ENCODE measurements at places on chromosomes 7 and 10.

GRCh38 chr7:156460858-156461627 is 179.5 kb upstream of the RNF32 start:
- no peak for DNase-seq

DNA sequence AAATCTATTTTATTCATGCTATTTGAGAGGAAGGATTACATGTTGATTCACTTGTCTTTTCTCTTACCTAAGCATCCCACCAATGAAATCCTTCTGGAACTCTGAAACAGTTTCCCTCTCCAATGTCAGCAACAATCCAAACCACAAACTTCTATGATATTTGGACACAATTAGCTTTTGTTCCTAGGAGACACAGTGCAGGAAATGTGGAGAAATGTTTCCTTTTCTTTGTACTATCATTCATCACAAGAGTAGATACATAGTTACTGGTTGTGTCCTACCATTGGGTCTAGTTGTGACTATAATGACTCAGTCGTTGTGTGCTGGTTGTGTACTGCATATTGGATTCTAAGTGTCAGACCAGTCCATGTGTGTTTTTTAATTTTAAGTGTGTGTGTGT is 156.8 kb upstream of the MAGI2 start:
- DNase-seq = no peak

DNA sequence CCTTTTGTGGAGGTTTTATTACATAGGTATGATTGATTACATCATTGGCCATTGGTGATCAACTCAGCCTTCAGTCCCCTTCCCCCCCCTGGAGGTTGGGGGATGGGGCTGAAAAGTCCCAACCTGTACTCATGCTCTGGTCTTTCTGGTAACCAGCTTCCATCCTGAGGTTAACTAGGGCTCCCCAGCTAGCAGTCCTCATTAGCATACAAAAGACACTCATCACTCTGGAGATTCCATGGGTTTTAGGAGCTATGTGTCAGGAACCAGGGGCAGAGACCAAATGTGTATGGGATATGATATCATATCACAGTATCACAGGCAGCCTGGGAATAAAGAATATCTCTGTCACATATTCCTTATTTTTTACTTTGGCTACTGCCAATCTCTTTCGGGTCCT is 13.6 kb downstream of the CCSER2 start:
- no peak for DNase-seq

- peak; percentile 28 for DNase-seq
These were observed 27.2 kb downstream of the ATE1 start for GRCh38 chr10:121900443-121901174.

GRCh38 chr10:111390813-111391563 is 314.2 kb downstream of the ADRA2A start:
- no peak for DNase-seq

- DNase-seq = no peak
These were observed 4.7 kb upstream of the CXCL12 start for GRCh38 chr10:44389556-44389955.

GRCh38 chr10:120217736-120218135 is 239.3 kb upstream of the PLPP4 start:
- no peak for DNase-seq

DNA sequence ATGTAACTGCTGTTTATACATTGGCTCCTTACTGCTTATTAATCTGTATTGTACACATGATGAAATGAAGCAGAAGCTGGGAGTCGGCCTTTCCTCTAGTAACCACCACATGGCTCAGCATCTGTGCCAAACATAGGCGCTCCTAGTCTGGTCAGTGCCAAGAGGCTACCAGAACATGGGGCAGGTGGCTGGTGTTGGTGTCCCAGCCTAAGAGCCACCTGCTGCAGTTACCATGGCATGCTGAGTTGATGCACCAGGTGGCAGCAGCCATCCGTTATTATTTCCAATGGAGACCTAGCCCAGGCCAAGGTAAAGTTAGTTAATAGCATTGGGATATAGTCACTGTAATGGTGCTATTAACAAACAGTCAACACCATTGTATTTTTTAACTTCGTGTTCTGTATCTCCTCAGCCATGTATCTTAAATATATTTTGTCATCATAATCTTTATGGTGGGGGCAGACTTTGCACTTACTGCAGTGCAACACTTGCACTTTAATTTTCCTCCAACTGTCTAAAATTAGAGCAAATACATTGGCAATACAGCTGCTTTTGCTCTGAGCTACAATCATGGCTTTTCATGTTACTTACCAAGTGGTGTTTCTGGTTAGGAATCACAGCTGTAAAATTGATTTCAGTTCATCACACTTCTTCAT is 33.1 kb downstream of the HBP1 start:
- peak; percentile 44 for DNase-seq

DNA sequence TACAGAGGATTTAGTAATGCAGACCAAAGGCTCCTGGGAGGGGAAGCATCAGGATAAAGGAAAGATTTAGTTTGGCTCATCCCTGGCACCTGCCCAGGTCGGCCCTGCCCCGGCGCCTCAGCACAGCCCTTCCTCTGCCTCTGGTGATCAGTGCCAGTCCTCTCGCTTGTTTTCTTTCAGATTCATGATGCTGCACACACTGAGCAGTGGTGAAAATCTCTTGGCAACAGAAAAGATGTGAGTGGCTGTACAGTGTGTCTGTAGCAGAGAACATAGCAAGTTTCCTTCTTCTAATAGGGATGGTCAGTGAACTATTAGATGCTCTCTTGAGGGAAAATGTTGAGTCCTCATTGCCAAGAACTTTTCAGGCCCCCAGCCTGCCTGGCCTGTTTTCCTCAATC is 994.1 kb downstream of the KCNMA1 start:
- DNase-seq = no peak

DNA sequence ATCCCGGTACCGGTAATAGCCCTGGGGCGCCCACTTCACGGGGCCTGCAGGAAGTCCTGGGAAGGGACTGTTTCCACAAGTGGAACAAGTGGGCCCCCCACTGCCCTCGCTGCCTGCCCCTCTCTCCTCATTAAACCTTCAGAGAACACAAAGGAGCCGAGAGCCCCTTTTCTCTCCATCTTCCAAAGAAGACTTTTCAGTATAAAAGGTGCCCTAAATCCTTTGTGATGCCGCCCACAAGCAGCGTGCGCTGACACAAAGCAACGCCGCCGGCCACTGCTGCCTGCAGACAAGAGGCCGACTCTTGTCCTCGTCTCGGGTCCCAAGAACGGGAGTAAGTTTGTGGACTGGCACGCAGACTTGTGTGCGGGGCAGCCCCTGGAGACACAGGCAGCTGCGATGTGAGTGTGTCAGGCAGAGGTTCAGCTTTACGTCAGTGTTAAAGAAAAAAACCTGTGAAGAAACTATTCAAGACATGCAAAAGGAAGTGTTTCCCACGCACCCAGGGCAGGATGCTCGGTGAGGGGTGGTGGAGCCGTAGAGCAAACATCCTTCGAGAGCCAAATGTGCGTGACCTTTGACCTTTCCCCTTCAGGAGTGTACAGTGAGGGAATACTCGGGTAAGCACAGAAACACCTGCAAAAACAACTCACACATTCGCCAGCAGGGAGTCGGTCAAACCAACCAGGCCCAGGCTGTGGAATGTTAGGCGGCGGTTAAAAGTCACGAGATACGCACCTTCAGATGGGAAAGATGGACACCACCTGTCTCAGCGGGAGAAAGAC is 118.2 kb downstream of the VIPR2 start:
- peak; percentile 67 for DNase-seq

GRCh38 chr10:100748231-100749058 is 3.1 kb downstream of the PAX2 start:
- DNase-seq = peak; percentile 72

DNA sequence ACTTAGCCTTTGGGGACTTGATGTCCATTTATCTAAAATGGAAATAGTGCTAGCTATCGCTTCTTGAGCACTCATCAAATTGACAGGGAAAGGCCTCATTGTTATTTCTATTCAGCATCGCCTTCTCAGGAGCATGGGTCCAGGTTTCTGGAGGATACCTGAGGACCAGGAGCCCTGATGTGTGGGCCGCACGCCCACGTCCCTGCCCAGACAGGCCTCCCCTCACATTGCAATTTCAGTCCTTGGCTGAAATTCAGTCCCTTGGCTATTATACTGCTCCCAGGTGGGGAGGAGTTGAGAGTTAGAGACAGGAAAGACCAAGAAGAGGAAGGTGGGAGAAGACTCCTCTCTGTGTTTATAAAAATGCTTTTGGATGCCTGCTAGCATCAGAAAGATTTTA is 38.9 kb downstream of the GPRIN2 start:
- DNase-seq = no peak

DNA sequence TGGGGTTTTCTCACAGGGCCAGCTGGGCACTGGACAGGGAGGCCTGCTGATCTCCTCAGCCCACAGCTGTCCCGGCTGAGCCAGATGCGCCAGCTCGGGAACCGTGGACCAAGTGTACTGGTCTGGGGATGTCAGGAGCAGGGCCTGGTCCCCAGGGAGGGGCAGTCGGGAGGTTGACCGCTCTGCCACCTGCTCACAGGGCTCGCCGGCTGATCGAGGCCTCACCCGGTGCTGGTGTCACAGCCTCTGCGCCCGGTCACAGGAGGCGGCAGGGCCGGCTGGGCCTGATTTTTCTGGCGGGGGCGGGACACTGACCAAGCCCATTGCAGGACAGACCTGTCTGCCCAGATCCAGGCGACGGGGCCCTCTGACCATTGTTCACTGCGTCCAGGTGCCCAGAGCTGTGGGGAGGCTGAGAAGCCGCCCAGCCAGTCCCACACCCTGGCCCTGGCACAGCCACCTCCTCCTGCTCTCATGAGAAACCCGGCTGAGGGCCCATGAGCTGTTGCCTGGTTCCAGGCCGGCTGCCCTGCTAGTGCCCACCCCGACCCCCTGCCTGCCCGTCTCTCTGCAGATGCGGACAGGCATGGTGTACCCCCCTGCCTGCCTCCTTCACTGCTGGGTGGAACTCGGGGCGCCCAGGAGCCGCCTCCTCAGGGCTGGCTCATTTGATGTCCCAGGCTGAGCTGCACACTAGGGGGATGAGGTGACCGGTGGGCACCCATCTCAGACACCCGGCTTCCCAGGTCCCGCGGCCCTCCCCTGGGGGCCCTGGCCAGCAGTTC is 3.0 kb upstream of the TMEM184A start:
- DNase-seq = no peak

GRCh38 chr10:96988426-96988825 is 156.3 kb downstream of the LCOR start:
- no peak for DNase-seq

- DNase-seq = no peak
These were observed 65.0 kb downstream of the POU6F2 start for GRCh38 chr7:39042670-39043069.

DNA sequence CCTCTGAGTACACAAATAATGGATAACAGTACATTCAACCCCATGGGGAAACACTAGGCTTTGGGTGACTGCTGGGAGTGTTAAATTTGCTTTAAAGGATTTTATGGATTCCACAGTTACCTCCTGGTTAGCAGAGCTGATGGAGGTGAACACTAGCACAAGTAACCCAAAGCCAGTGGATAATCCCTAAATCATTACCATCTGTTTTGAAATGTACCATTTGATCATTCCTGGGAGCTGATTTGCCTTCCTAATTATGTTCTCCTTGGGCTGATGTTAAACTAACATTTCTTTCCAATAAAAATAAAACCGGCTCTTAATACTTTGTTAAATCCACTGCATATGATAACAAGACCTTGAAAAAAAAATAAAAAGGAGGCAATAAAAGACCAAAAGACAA is 493.9 kb downstream of the PLXNA4 start:
- DNase-seq = no peak

DNA sequence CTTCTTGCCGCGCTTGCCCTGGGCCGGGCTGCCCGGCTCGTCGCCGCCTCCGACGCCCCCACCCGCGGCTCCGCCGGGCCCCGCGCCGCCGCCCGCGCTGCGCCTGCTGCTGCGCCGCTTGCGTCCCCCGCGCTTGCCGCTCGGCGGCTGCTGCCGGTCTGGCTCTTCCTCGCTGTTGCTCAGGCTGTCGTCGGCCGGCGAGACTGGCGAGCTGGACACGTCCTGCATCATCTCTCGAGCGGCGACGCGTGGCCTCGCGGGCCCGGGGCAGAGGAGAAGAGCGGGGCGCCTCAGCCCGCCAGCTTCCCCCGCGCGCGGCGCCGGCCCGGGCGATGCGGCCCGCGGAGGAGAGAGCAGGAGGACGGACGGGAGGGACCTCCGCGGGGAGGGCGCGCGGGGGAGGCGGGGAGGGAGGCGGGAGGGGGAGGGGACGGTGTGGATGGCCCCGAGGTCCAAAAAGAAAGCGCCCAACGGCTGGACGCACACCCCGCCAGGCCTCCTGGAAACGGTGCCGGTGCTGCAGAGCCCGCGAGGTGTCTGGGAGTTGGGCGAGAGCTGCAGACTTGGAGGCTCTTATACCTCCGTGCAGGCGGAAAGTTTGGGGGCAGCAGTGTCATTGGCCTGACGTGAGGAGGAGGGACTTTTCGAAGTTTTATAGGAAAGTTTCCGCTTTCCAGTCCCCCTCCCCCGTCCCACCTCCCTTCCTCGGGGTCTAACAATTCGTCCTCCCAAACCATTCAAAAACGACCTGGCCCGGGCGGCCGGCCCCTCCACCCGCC is at the start of gene TWIST1:
TSS of gene TWIST1 (minus strand) at position 546 of the 779 bp plus-strand sequence. CDS start at position 231, 315 bp downstream.
- DNase-seq = peak; percentile 54

- no peak for DNase-seq
These were observed 2.9 kb upstream of the SGPL1 start for GRCh38 chr10:70812814-70813213.

- DNase-seq = no peak
These were observed 494.9 kb upstream of the AKR1E2 start for GRCh38 chr10:4331150-4331549.

GRCh38 chr7:41315764-41316163 is 387.1 kb downstream of the INHBA start:
- no peak for DNase-seq

GRCh38 chr10:91024541-91024940 is 103.7 kb upstream of the ANKRD1 start:
- no peak for DNase-seq

Measured in retina (tissue), 1 donor.